Cardiac fibroblast (primary cell): ENCODE measurements at places on chromosomes 3 and 15.

DNA sequence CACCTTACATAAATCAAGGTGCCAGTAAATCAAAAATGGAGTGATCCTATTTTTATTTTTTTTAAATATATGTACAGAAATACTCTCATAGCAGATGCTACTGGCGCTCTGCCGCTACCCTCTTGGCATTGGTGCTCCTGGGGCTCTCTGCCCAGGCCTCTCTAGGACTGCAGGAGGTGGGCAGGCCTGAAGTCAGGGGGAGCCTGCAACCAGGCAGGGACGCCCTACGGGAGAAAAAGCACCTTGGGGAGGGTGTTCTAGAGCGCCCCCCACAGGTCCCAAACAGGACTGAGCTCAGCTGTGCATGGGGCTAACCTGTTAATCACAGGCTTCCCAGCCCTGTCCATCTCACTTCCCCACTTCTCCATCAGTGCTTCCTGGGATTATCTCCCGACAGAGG, 192.5 kb downstream of the SHQ1 start:
- DNase-seq, result no peak

DNA sequence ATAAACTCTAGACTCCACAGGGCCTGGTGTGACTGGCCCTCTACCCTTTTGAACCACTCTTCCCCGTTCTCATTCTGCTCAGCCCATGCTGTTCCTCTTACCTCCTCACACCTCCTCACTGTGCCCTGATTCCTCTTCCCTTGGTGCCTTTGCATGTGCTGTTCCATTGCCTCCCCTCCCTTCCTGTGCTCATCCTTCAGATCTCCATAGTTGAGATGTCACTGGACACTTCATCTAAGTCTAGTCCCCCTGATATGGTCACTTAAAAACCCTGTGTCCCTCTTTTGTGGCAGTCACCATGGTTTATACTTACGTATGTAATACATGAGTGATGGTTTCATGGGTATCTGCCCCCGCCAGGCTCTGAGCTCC, 69.8 kb downstream of the LSM3 start:
- no peak for DNase-seq

GRCh38 chr3:74593152-74593551, 21.3 kb downstream of the CNTN3 start:
- no peak for DNase-seq

DNA sequence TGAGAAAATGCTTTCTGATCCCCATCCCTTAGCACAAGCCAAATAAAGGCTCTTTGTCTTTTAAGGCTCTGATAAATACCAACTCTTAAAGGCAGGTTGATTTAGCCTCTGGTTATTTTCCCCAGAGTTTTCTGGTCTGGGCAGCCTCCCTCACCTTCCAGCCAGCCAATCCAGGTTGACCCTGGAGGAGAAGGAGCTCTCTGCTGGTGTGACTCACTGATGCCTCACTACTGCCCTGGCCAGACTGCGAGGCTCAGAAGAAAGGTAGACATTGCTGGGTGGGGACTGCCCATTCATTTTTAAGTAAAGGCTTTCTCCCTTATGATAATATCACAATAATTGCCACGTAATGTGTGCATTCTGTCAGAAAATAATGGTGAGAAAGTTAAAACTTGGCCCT, 37.1 kb downstream of the SLCO3A1 start:
- peak; percentile 62 for DNase-seq

- no peak for DNase-seq
These were observed 3.1 kb downstream of the APBA2 start for GRCh38 chr15:28888900-28889299.

DNA sequence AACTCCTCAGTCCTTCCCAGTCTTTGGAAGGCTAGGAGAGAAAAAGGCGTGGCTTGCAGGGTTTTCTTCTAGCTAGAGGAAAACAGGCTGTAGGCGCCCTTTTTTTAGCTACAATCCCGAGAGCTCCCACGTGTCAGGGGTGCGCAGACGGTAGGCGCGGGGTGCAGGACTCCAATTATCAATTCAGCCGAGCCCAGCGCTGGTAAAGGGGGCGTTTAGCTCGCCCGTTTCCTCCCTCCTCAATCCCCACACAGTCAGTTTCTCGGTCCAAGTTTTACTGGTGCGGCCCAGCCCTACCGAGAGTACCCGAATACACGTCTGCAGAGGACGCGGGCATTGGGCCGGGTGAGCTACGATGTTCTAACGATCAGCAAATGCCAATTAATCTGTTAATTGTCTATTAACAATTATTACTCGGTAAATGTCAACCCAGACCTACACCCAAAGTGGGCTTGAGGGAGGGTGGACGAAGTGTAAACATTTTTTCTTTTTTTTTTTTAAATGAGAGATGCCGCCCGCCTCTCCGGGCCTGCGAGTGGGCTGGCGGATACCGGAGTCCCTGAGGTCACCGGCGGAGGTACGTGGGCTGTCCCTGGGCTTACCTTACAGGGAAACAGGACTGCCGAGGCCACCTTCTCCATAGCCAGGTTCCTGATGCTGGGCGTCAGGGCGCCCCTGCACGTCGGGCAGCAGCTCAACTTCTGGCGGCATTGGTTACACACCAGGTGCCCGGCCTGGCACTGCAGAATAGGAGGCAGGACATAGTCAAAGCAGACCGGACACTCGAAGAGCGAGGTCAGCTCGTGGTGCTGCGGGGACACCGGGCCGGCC, 923 bp downstream of the SIAH2 start:
- DNase-seq, result peak; percentile 70

DNA sequence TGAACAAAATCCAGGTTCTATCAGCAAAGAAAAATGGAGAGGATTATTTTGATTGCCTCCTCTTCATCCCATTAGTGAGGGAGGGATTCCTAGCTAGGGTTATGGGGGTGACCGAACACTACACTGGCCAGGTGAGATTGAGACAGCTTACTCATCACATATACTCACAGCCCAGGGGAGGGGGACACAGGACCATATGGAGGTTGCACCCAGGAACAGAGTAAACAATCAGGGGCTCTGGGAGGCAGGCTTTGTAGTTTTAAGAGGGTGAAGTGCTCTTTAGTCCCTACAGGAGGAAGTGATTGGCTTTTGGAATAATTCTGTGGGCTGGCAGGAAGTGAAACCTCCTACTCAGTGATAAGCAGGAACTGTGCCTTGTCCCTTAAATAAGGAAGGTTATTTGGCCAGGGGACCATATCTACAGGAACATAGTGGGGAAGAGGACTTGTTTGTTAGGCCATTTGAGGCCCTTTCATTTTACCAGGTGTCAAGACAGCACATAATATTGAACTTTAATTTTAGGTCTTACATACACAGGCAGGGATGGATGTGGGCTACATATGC, 17.5 kb upstream of the KCTD6 start:
- no peak for DNase-seq
